Fibroblast of lung (primary cell): ENCODE measurements at places on chromosomes 4 and X. TPM values are rescaled to one million over a fixed set of nuclear protein-coding genes. Genes with fewer than 3 reads are reported as not detected.

The SLC26A1 gene
- total RNA-seq: 0.26 and 0.33 TPM in 2 replicates

The ARX gene
- total RNA-seq: not detected in 2 replicates

- DNase-seq: no peak
- no peaks in the 10 kb centered on the region for H3K36me3 ChIP-seq
- H3K27ac ChIP-seq: no peak overlapping the region
- H3K4me1 ChIP-seq: no peaks in the 10 kb centered on the region
- H3K4me3 ChIP-seq: no peak overlapping the region
- H3K27me3 ChIP-seq: peaks cover 2% of the 10 kb centered on the region
Observed at GRCh38 chr4:40800064-40800463, 50.3 kb downstream of the NSUN7 start.

GRCh38 chrX:133561251-133561650, 146.0 kb upstream of the GPC4 start:
- no peaks in the 10 kb centered on the region for H3K36me3 ChIP-seq
- DNase-seq: peak; percentile 54
- no peaks in the 10 kb centered on the region for H3K4me1 ChIP-seq
- no peaks in the 10 kb centered on the region for H3K27me3 ChIP-seq
- no peak overlapping the region for H3K27ac ChIP-seq

- DNase-seq: peak; percentile 36
- H3K27ac ChIP-seq: no peak overlapping the region
- no peaks in the 10 kb centered on the region for H3K4me1 ChIP-seq
- no peaks in the 10 kb centered on the region for H3K27me3 ChIP-seq
- H3K4me3 ChIP-seq: no peak overlapping the region
Observed at GRCh38 chrX:140572724-140573123, 67.9 kb upstream of the SOX3 start.

- no peak overlapping the region for H3K4me3 ChIP-seq
- no peaks in the 10 kb centered on the region for H3K4me1 ChIP-seq
- DNase-seq: no peak
- H3K36me3 ChIP-seq: no peaks in the 10 kb centered on the region
- H3K27me3 ChIP-seq: no peaks in the 10 kb centered on the region
Observed at GRCh38 chrX:7706032-7706431, 136.9 kb upstream of the VCX start.

- H3K27me3 ChIP-seq: no peaks in the 10 kb centered on the region
- no peak overlapping the region for H3K27ac ChIP-seq
- no peaks in the 10 kb centered on the region for H3K4me1 ChIP-seq
- DNase-seq: no peak
Observed at GRCh38 chrX:107902721-107903120, 77.1 kb downstream of the MID2 start.

The STAP1 gene
- not detected in 2 replicates for total RNA-seq

The LUZP4 gene
- total RNA-seq: not detected in 2 replicates

- H3K27ac ChIP-seq: no peak overlapping the region
- no peak for DNase-seq
- no peaks in the 10 kb centered on the region for H3K27me3 ChIP-seq
- H3K36me3 ChIP-seq: no peaks in the 10 kb centered on the region
Observed at GRCh38 chr4:184849185-184849584, 23.4 kb upstream of the ACSL1 start.

DNA sequence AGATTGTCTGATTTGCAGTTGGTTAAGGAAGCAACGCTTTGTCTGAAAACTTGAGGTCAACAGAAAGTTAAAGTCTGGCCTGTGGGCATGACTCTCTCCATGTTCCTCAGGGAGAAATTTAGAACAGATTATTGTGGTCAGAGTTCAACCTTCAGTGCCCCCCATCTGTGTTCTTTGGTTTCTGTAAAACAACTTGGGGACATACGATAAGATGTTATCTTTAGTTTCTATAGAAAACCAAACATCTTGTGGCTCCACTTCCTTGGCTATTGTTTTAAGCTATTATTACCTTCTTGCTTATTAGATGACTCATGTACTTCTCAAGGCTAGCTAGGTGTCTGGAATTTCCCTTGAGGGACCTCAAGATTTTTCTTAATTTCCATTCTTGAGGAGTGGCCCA, 507.7 kb downstream of the PDHA2 start:
- no peaks in the 10 kb centered on the region for H3K4me1 ChIP-seq
- H3K4me3 ChIP-seq: no peak overlapping the region
- no peak overlapping the region for H3K27ac ChIP-seq
- DNase-seq: peak; percentile 42
- H3K36me3 ChIP-seq: no peaks in the 10 kb centered on the region
